Activated T-helper 2 cell treated with anti-CD3 and anti-CD28 coated beads, Interferon-gamma antibody, Interleukin-2, Interleukin-4, amounts not matched to agents 10 μg/mL and 5 μg/mL and 100 μg/mL, durations not matched to agents 14 hours and 24 hours and 36 hours (primary cell): ENCODE measurements at places on chromosomes 7 and 10.

DNA sequence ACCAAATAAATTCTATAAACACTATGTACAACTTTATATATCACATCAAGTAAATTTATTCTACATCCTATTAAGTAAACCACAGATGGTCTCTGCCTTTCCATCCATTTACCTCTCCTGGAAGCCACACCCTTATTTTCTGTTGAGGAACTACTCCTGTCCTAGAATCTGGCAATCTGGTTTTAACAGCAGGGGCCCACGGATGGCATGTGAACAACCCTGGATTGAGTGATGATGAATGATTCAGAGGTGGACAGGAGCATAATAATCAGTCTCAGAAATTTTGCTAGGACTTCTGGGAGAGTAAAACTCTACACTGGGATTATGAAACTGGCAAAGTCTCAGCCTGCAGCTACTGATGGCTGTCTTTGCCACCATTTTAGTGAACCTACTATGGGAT lies 54.1 kb downstream of the CDK6 start:
- no peak for DNase-seq

DNA sequence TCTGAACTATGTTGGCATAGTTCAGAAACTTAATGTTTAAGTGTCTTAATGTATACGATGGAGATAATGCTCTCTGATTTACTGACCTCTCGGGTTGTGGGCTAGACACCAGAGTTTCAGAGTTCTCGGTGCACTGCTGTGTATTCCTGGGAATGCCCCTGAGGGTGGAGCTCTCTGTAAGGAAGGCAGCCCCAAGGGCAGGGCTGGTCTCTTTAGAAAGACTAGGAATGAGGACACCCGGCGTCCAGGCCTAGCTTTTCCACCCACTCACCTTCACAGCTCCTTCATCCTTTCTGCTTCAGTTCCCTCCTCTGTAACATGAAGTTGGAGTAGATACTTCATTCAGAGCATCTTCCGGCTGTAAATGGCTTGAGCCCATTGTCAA lies 536.6 kb upstream of the GALNT17 start:
- no peak for DNase-seq

GRCh38 chr7:30348083-30348560 lies 63.7 kb downstream of the ZNRF2 start:
- peak; percentile 44 for DNase-seq

DNA sequence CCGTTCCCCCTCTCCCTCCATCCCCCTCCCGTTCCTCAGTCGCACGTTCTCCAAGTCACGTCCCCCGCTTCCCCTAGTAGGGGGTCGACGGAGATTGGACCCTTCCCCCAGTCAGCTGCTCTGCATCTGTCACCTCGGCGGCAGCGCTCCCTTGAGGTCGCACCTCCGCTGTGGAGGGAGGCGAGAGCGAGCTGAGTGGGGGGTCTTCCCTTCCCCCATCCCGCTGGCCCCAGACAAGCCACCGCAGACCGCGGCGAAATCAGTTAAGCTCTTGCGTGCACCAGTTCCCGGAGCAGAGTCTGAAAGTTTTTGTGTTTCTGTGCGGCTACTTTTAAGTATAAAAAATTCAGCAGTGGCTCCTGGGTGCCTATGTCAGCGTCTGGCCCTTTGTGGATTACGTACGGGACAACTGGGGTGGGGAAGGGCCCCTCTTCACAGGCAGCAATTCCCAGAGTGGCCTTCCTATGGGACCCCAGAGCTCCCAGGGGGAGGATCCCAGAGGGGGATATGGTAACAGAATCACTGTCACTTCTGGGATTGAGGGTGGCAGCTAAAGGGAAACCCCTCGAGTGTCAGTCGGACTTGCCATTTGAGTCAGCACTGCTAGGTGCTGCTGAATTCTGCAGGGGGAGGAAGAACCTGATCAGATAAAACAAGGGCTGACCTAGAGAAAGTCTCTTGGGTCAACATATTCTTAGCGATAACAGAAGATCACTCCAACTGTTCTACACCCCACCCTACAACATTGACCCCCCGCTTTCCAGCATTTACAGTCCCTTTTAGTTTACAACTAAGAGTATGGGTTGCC lies 12.5 kb upstream of the DDIT4 start:
- DNase-seq, result peak; percentile 77

DNA sequence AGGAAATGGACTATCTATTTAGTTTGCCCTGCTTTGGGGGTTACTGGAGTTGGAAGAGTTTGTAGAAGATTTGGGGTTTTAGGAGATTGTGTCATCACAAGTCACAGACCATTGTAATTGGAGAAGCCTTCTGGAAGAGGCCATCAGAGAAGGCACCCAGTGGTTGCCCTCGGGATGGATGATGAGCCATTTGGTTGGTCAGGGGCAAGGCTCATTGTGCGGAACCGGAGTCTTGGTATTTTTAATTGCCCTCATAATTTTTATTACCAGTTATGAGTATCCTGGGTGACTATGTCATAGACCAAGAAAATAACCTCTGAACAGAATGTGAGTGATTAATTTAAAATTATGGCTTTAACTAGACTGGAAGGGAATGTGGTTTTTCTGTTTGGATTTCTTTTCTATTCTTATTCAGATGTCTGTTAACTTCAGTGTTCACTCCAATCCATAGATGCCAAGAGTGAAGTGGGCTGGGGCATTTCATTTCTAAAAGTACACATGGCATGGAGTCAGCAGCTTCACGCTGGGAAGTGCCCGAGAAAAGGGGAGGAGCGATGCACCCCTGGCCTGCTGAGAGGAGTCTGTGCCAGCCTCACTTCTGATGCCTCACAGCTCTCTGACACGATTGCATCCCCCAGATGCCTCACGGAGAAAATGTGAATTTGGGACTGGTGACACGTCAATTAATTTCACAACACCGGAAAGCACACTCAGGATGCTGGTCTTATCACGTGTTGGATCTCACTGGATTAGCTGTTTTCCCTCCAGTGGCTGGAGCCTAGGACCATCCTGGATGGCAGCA lies 225.6 kb upstream of the IGFBP3 start:
- DNase-seq, result no peak

GRCh38 chr7:46385662-46386309 lies 464.7 kb upstream of the IGFBP3 start:
- no peak for DNase-seq

DNA sequence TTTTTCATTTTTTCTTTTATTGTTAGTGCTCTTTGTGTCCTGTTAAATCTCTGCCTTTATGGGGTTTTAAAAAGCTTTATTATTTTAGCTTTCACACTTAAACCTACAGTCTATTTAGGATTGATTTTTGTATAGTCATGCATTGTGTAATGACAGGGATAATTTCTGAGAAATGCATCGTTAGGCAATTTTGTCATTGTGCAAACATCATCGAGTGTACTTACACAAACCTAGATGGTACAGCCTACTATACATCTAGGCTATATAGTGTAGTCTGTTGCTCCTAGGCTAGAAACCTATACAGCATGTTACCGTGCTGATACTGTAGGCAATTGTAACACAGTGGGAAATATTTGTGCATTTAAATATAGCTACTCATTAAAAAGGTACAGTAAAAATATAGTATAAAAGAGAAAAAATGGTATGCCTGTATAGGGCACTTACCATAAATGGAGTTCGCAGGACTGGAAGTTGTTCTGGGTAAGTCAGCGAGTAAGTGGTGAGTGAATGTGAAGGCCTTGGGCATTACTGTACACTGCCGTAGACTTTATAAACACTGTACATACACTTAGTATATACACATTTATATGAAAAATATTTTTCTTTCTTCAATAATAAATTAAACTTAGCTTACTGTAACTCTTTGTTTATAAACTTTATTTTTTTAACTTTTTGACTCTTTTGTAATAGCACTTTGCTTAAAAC lies 16.0 kb downstream of the UBE2D1 start:
- no peak for DNase-seq

DNA sequence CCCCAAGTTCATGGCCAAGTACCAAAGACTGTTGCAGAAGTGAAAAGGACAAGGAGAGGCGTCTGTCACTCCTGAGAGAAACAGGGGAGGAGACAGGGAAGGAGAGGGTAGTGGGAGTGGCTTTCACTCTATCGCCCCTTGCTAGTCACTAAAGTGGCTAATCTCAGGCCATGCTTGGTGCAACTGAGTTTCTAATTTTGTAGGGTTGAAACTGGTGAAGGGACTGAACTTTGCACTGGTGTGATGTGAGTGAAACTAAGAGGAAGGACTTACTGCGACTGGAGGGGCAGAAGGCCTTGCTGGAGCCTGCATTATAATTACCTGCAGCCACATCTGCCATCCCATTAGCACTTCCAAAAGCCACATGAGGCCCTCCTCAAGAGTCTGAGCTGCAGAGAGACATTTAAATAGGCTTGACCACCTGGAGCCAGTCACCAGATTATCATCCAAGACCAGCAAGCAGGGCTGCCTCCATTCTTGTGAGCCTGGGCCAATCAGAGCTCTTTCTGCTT lies 107.2 kb upstream of the EEPD1 start:
- DNase-seq, result no peak

GRCh38 chr10:96287392-96288105 lies 16.2 kb upstream of the BLNK start:
- no peak for DNase-seq

DNA sequence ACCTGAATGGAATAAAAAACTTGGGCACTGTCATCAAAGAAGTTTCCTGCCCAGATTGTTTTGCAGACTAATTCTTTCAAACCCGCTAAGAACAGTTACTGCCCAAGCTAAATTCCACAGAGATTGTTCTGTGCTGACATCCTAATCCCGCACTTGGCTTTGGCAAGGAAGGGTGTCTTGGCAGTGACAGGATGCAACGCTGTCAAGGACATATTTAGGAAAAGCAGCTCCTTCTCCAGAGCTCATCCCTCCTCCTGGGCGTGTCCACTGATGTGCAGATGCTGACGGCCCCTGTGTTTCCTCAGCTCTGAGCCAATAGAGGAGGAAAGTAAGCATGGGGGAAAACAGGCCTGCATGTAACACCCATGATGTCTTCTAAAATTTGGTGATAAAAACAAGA lies 74.2 kb downstream of the EEPD1 start:
- DNase-seq, result no peak

- DNase-seq, result no peak
These were observed 113.1 kb downstream of the RNF32 start for GRCh38 chr7:156753630-156754029.

DNA sequence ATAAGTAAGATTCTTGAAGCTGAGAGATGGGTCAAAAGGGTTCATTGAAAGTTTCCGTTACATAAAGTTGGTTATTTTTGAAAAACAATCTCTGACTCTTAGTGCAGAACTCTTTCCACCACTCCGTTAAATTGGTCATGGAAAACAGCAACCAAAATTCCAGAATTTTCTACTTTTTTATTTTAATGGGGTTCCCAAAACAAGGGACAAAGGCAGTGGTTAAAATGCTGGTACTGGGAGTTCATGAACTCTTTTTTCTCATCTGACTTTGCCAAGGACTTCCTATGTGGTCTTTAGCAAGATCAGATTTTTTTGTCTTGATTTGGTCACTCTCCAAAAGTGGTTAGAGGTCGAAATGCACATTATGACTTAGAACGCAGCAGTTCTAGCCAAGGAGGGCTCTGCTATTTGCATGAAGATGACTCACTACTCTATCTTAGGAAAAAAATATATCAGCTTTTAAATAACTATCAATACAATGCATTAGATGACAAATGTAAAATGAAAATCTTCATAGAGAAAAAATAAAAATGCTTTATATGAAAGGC lies 145.7 kb downstream of the REEP3 start:
- no peak for DNase-seq

- DNase-seq, result no peak
These were observed 14.0 kb upstream of the SGCE start for GRCh38 chr7:94669773-94670495.

GRCh38 chr10:131758062-131758938 lies 142.5 kb upstream of the PPP2R2D start:
- no peak for DNase-seq

GRCh38 chr10:1448252-1448930 lies 288.9 kb downstream of the ADARB2 start:
- no peak for DNase-seq

GRCh38 chr7:30988351-30989005 lies 24.7 kb downstream of the GHRHR start:
- DNase-seq, result no peak

GRCh38 chr10:47063858-47064257 lies 152.6 kb downstream of the PTPN20 start:
- no peak for DNase-seq

DNA sequence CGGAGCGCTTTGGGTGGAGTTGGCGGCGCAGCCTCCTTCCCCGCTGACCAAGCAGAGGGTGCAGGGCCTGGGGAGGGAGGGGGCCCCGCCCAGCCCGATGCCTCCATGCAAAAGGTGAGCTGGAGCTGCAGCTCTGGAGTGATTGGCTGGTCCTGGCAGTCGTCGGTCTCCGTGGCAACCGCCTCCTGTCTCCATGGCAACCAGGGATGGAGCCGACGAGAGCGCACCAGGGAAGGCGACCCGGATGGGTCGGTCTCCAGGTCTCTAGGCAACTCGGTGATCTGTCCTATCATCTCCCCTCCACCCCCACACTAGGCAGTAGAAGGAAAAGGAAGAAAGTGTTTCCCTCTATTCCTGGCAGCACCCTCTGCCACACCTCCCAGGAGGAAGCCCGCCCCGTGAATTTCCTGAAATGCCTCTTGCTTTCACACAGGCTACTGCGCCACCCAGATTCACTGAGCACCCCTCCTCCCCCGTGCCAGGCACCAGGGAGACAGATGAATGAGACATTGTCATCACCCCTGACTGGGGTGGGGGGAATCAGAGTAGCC lies 647 bp upstream of the NACAD start:
- DNase-seq, result peak; percentile 64

DNA sequence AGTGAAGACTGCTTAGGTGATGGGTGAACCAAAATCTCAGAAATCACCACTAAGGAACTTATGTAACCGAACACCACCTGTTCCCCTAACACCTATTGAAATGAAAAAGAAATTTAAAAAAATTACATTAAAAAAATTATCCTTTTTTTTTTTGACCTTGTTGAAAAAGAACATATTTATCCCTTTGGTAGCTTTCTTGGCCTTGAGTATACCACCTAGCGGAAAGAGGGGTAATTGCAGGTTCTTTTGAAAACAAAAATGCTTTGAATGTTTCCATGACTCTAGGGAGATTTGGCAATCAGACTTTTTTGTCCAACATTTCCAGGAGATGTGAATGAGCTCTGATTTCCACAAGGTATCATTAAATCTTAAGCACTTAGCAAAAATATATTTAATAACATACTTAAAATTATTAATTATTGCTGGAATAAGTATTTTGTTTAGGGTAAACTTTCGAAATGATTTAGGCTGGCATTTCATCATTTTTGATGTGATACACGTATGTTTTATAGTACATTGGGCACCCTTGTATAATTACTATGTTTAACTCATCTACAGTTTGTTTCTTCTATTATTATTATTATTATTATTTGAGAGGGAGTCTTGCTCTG lies 47.0 kb upstream of the ELMO1 start:
- DNase-seq, result no peak

DNA sequence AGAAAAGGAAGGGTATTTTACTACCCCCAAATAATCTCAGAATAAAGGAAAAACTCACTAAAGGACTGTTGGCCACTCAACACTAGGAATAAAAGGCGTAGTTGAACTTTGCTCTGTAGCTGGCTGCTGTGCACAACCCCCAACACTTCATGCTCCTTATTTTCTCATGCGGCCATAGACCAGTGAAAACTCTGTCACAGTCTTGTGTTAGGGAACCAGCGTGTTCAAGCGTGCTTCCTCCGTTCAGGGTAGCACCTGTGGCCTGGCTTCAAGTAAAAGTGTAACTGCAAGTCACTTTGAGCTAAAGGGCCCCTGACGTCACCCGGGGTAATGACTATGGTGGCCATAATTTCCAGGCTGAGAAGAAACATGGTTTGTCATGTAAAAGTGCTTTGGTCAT lies 27.0 kb downstream of the BLNK start:
- no peak for DNase-seq

- DNase-seq, result no peak
These were observed 227.7 kb downstream of the KCNMA1 start for GRCh38 chr10:77409697-77410471.

GRCh38 chr7:111660478-111660877 lies 98.2 kb upstream of the IMMP2L start:
- DNase-seq, result no peak
